Cerebellar cortex (tissue), 1 donor: ENCODE measurements at places on chromosomes 3 and 15.

DNA sequence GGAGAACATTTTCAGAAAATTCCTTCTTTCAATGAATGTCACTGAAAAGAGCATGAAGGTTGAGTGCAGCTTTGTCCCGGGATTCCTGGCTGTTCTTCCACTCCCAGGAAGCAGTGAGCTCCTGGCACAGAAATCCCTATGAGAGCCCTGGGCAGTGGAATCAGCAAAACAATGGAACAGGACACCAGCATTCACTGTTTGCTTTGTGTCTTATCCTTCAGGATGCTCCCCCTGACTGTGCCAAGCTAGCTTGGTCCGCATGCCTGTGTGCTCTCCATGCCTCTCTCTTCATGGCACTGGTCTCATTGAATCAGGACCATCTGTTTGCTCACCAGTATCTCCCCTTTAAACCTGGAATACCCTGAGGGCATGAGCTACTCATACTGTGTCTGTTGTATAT lies 102.0 kb upstream of the GADL1 start:
- no peak for DNase-seq

DNA sequence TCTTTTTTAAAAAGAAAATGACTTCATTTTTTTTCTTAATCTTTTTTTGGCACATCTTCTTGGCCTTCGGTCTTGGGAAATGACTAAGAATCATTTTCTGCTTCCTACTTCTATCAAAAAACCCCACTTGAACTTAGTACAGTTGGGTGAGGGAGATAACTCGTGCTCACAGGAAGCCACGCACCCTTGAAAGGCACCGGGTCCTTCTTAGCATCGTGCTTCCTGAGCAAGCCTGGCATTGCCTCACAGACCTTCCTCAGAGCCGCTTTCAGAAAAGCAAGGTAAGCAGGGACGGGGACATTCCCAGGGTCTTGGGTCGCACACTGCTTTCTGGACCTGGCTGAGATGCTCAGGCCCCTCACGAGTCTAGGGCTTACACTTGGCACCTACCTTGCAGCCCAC lies at the start of gene CCR4:
CCR4 (plus strand) TSS at position 235 of the 402 bp plus-strand sequence. CDS start 1,779 bp downstream, outside the sequence.
- DNase-seq = no peak

- DNase-seq = no peak
These were observed 7.4 kb upstream of the CCDC33 start for GRCh38 chr15:74228723-74229081.

- peak; percentile 3 for DNase-seq
These were observed 40.5 kb upstream of the EIF1B start for GRCh38 chr3:40268802-40269524.

DNA sequence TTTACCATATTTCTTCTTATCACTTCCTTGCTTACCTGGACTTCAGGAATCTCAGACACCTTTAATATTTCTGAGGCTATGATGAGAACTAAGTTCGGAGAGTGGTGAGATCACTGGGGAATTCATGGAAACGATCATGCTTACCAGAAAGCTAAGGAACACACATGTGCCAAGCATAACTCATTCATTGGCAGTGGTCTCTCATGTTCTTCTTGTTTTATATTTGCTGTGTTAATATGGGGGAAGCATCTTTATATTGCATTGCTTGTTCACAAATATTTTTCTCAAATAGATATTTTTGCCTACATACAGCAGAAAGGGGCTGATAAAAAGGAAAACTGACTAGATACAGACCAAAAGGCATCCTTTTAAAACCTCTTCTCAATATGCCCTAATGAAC lies 55.8 kb downstream of the COL6A6 start:
- DNase-seq = no peak

- DNase-seq = no peak
These were observed 78.3 kb upstream of the HES1 start for GRCh38 chr3:194057570-194058188.

- no peak for DNase-seq
These were observed 478.5 kb upstream of the PROK2 start for GRCh38 chr3:72263223-72263990.
